ENCODE measurements at places on chromosomes 1 and 21.

GRCh38 chr1:29324771-29325351 lies 88.5 kb downstream of the PTPRU start:
- DNase-seq, result peak; percentile 42

DNA sequence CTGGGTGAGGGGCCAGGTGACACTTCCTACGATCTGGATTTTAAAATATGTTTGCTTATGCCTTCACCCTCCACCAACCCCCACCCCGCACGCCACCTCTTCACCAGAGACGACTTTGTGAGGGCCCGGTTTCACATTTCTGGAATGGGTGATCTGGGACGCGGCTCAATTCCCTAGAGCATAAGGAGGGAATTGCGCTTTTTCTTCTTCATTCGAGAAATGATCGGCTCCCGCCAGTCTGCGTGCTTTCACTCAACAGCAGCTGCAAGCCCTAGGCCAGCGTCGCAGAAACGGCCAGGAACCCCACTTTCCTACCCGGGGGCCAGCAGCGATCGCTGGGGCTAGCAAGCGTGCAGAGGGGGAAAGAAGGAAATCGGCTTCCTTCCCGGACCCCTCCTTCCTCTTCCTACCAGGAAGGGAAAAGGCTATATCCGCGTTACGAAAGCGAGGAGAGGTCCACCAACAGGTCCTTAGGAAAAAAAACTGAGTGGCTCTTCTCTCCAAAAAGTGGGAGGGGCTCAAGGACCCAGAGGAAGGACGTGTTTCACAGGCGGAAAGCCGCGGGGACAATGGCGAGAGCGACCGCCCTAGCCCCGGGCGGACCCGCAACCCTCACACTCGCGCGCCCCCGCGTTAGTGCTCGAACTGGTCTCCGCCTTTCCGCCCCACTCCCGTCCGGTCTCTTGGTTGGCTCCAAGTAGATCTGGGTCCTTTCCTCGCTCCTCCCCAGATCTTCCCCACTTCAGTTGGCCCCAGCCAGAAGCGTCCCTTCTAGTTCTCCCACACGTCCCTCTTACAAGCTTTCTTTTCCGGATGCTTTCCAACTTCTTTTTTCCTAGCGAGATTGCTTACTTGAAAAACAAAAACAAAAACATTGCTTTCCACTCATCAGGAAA lies 1.1 kb upstream of the ADAMTS1 start:
- DNase-seq, result peak; percentile 46

DNA sequence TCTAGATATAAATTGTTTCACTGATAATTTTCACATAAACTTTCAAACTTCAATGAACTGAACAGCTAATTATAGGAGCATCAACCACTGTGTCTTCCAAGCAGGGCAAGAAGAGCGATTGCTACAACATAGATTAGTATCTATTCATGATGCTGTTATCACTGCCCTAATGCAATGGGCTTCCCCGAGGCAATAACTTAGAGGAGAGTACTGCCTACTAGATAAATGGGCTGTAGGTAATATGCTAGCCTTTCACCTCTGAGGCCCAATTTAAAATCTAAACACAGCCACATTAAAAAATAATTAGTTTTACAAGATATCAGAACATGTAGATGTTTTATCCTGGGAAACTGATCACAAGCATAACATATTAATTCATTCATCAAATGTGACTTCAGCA lies 318.0 kb downstream of the VAV3 start:
- DNase-seq, result no peak

DNA sequence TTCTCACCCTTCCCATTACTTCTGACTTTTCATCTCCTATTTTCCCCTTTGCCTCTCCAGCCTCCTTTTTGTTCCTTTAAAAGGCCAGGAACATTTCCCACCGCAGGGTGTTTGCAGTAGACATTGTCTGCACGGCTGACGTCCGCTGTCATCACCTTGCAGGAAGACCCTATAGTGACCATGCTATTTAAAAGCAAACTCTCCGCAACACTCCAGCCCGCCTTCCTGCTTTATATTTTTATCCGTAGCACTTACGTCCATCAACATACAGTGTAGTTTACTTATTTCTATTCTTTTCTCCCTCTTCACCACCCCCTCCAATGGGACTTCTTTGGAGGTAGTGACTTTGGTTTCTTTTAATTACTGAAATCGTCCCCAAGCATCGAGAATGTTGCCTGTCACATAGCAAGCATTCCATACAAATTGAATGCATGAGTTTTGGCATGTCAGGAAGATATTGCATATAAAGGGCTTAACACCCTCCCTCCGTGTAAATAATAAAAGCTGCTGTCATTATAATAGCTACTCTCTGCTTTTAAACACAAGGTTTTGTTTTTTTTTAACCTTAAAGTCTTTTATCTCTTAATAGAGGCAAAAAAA lies 19.8 kb downstream of the SLC25A33 start:
- no peak for DNase-seq

DNA sequence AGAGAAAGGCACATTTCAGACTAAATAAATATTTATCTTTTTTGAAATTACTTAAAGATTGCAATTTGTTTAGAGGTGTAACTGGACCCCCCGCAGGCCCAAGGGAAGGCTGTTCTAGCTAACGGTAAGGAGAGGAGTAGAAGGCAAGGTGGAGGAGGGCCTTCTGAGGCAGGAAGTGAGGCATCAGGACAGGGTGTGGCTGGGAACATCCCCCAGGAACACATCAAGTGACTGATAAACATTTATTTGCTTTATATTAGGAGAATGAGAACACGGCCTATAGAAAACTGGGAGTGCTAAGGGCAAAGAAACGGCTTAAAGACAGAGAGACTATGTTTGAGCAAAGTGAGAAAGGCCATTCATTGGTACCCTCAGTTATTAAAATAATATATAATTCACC lies 23.2 kb downstream of the HIVEP3 start:
- no peak for DNase-seq

GRCh38 chr21:25240974-25241373 lies 366.3 kb downstream of the MRPL39 start:
- no peak for DNase-seq

- DNase-seq, result no peak
Measured at GRCh38 chr1:76038287-76039004, 36.1 kb upstream of the ST6GALNAC3 start.

GRCh38 chr1:65068202-65069010 lies 79.6 kb upstream of the AK4 start:
- no peak for DNase-seq

GRCh38 chr1:162212713-162213112 lies 143.2 kb downstream of the NOS1AP start:
- DNase-seq, result no peak

- DNase-seq, result no peak
Measured at GRCh38 chr1:151773702-151774101, 10.4 kb upstream of the MRPL9 start.

DNA sequence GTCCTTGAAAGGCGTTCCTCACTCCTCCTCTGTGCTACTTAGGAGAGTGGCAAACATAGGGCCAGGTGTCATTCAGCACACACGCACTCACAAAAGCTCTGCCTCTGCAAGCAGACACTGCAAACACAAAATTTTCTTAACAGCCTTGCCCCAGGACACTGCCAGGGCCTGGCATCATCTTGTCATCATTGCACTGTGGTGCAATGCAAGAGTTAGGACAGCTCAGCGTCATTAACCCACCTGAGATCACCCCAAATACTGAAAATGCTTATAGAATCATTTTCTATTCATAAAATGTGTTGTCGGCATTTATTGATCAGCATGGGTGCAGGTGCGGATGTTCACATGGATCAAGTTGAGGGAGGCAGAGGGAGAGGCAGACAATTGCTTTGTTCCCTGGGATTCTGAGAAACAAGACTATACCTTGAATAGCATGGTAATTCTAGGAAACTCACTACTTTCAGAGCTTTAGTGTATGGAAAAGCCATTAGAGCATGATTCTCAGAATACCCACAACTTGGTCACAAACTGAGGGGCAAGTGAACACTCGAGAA lies 3.0 kb downstream of the ADAM30 start:
- DNase-seq, result no peak

- no peak for DNase-seq
Measured at GRCh38 chr1:56227886-56228285, 351.5 kb downstream of the PLPP3 start.

DNA sequence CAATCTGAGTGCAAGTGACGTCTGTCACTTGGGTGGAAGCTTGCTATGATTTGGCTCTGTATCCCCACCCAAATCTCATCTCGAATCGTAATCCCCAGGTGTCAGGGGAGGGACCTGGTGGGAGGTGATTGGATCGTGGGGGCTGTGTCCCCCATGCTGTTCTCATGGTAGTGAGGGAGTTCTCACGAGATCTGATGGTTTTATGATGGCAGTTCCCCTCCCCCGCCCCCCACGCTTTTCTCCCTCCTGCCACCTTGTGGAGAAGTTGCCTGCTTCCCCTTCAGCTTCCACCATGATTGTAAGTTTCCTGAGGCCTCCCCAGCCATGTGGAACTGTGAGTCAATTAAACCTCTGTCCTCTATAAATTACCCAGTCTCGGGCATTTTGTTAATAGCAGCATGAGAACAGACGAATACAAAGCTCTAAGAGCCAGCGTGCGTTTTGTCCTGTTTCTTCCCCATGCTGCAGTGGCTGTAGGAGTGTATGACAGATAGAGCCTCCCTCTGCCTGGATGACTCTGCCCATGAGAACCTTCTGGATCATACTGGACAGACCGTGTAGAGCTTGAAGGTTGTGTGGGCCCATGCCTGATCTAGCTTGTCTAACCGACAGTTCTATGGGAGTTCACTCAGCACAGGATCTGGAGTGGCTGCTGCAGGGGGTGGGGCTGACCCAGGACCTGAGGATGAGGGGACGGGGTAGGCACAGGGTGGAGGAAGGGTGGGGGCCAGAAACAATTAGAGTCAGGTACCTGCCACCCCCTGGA lies 139.7 kb upstream of the ERRFI1 start:
- no peak for DNase-seq

DNA sequence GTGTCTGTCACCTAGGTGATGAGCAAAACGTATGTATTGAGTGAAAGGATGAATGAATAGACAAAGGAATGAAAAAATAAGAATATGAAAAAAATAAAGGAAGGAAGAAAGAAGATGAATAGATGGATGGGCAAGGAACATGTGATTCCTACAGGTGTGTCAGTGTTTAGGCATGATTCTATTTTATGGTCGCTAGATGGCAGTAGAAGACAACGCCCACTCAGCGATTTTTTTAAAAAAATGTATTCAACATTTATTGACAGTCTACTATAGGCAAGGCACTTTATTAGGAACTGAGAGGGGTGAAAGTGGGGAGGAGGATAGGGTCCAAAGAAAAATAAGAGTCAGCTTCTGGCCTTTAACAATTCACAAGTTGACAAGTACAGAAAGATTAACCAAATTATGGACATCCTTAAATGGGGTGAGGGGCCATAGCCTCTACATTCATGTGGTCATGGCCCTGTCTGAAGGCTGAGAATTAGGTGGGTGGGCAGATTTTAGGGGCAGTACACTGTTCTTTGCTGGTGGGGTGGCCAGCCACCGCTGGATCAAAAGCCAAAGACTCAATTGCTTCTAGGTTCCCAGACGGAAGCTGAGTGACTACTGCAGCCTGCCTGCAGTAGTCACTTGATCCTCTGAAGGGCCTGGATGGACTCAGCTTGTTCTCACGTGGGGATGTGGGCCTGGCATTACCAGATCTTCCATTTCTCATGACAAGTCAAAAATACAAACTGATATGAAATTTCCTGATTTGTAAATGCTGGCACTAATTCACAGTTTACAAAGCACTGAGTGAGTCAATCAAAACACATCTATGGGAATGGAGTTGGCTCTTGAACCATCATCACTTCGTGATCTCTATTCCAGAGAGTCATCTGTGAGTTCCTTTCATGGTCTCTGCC lies 83.9 kb downstream of the FASLG start:
- peak; percentile 57 for DNase-seq

DNA sequence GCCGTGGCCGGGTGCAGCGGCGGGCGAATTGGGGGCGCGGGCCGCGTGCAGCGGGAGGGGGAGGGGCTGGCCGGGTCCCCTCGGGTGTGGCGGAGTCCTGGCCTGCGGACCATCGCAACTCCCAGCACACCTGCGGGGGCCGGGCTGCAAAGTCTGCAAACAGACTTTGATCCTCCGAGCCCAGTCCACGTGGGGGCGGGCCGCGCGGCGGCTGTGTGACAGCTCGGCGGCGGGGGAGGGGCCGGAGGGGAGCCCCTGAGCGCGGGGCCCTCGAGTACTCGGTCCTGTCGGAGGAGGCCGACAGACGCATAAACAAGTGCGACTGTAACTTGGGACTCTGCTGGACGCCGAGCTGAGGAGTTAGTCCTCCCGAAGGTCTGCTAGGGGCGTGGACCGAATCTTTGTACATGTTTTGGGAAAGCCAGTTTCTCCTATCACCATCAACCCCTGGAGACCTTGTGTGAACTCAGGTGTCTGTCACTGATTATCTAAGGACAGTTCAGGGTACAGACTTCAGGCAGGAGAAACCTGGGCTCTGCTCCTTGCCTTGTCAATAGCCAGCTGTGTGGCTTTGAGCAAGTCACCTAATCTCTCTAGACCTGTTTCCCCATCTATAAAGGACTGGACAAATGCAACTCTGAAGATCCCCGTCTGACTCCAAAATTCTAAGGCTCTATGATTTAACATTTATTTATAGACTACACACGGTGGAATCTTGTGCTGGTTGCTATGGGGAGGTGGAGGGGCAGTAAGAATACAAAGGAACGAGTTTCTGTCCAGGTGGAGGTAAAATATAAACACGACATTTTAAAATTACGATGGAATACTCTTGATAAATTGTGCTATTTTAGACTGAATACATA lies 710 bp upstream of the SLC30A1 start:
- no peak for DNase-seq

GRCh38 chr1:111639602-111640198 lies 20.1 kb downstream of the RAP1A start:
- DNase-seq, result no peak

DNA sequence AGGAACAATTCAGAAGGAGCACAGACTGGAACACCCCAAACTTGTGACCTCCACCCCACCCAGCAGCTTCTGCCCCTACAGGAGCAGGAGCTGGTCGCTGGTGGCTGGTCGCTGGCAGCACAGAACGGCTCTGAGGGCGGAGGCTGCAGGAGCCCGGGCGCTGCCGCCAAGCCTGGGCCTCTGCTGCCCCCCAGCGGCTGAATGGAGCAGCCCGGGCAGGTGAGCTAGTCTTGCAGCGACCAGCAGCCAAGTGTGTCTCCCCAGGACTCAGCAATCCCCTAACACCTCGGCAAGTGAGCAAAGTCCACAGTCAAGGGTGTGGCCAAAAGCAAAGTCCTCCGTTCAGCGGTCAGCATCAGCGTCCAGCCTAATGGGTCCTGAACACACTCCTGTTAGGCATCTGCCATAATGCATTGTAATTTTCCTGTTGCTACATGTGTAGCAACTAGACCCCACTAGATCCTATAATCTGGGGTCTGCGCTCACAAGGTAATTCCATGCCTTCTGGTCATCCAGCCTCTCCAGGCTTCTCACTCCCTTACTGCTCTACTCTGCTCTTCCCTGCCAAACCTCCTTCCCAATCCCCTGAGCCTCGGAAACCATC lies 12.1 kb upstream of the GJB5 start:
- peak; percentile 93 for DNase-seq

Measured in D341Med (cell line).